WERI-Rb-1 (cell line): ENCODE measurements at places on chromosomes 1 and 21.

DNA sequence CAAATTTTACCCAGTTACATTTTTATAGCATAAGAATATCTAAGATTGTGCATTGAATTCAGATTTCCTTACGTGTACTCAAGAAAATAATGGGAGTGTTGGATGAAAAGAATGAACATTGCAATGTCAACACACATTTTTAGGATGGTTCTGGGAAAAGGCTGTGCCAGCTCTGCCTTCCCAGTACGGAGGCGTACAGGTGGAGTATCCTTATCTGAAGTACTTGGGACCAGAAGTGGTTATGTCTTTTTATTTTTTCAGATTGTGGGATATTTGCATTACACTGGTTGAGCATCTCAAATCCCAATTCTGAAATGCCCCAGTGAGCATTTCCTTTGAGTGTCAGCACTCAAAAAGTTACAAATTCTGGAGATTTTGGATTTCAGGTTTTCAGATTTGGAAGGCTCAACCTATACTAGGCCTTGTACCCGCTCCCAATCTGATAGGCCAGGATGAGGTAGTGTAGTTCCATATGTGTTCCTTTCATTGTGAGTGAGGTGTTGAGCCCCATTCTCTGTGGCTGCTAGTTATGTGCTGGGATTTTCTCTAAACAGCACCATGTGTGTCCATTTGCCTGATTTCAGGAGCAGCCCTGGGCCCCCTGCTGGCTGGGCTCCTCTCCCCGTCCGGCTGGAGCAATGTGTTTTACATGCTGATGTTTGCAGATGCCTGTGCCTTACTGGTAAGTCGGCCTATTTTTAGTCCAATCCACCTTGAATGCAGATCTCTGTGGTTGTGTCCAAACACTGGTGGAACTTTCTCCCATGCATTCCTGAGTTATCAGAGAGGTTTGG is 60.8 kb downstream of the SLC37A1 start:
- DNase-seq, result peak; percentile 32

DNA sequence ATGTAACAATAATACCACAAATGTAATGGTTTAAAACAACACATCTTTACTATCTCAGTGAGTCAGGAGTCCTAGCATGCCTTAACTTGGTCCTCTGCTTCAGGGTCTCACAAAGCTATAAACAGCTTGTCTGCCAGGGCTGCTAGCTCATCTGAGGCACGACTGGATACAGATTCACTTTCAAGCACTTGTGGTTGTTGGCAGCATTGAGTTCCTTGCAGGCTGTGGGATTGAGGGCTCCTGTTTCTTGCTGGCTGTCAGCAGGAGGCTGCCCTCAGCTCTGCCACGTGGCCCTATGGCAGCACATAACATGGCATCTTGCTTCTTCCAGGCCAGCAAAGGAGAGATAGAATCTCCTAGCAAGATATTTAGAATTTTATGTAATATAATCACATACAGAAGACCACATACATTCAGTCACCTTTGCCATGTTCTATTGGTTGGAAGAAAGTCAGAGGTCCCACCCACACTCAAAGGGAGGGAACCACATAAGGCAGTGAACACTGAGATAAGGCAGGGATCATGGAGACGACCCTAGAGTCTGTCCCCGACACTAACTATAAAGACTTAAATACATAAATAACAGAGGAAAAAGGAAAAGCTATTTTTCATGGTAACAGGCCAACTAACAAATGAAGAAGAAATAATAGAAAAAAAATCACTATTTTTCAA is 18.9 kb upstream of the IPP start:
- no peak for DNase-seq

GRCh38 chr1:101388904-101389546 is 152.2 kb downstream of the S1PR1 start:
- DNase-seq, result no peak

GRCh38 chr1:210001751-210002150 is 63.7 kb downstream of the SYT14 start:
- DNase-seq, result no peak

GRCh38 chr1:30422251-30422650 is 301.1 kb downstream of the MATN1 start:
- DNase-seq, result no peak

DNA sequence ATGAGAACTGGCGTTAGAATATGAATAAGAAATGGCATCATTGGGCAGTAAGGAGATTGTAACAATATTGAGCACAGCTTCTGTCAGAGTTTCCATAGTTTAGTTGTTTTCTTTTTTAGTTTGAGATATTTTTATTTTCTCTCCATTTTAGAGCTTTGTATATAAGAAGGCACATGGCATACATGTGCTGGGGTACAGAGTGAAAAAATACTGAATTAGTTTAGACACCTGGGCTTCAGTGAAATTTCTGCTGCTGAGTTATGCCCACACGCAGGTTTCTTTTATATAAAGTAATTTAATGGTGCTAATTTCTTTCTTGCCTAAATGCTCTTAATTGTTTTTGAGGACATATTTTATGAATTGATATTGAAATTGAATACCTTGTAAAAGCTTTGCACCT is 53.6 kb upstream of the RWDD3 start:
- DNase-seq, result no peak

DNA sequence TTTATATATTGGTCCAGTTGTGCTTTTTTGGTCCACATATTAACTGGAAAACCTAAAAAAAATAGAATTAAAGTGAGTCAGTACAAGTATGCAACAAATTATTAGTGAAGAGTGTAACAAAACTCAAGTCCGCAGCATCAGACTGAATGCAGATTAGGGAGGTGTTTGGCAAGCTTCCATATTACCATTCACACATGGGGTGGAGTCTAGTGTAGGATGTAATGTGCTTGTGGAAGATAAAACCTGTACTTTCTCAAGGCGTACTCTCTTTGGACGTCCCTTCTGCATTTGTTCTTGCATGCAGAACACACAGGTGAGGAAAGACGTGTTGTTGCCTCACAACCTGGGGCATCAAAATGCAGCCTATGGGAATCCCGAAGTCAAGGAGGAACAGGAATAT is 668.7 kb downstream of the MRPL39 start:
- DNase-seq, result no peak

DNA sequence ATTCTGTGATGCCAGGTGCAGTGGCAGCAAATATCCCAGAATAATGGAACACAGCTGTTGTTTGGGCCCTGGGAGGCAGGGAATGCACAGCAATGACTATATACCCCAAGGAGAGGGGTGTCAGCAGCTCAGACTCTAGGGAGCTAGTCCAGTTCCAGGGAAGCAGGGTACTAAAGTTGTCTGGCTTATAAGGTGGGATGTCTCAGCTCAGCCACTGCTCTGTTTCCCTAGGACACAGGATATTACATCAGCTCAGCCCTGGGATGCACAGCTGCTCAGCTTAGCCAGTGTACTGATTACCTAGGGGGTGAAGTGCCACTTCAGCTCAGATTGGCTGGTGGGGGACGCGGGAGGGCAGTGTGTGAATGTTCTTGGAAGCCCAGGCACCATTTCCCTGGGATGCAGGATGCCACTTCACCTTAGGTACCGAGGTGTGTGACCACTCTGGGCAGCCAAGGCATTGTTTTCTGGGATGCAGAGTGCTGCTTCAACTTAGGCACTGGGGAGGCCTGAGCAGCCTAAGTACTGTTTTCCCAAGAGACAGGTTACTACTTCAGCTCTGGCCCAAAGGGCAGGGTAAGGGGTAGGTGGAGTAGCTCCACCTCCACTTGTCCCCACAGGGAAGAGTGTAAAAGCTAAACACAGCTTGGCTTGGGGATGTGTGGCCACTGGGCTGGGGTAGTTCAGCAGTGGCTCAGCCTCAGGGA is 59.4 kb downstream of the DIPK1A start:
- DNase-seq, result no peak

GRCh38 chr1:212450331-212450881 is 17.7 kb downstream of the NENF start:
- peak; percentile 80 for DNase-seq

GRCh38 chr1:27004471-27005165 is 8.0 kb downstream of the TENT5B start:
- peak; percentile 75 for DNase-seq

DNA sequence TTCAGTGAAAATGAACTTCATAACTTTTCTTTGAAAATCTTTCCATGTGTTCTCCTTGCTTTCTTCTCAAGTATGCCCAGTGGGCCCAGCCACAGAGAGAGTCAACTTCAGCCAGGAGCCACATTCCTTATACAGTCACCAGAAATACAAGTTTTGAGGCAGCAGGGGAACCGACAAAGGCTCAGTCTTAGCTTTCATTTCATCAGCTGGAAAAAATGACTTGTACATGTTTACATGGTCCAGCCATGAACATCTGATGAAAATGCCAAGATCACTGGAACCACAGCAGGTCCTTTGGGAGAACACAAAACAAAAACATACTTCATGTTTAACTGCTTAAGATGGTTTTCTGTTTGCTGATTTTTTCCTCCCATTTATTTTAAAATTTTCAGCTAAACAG is 72.5 kb downstream of the SYDE2 start:
- no peak for DNase-seq

GRCh38 chr1:185014941-185015340 is 30.4 kb upstream of the RNF2 start:
- no peak for DNase-seq

GRCh38 chr1:166165661-166166328 is 1.0 kb downstream of the FAM78B start:
- peak; percentile 14 for DNase-seq

- no peak for DNase-seq
These were observed 226.4 kb upstream of the C8B start for GRCh38 chr1:57192222-57192621.

DNA sequence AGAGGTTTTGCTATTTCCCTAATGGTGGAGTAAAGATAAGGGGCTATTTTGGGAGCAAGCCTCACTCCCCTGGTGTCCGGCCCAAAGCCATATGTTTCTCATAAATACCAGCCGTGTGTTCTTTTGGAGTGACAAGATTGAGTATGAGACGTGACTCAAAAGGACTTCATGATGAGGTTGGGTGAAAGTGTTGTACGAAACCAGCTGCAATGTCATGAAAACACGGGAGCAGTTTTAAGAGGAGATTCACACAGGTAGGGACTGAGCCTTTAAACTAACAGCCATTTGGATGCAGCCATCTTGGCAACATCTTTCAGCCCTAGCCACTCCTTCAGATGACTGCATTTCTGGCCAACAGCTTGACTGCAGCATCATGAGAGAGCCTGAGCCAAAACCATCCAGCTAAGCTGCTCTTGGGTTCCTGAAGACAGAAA is 532.3 kb upstream of the USP24 start:
- DNase-seq, result no peak

GRCh38 chr1:91245435-91245834 is 159.2 kb downstream of the HFM1 start:
- DNase-seq, result no peak

- DNase-seq, result no peak
These were observed 235.4 kb downstream of the PBX1 start for GRCh38 chr1:164794356-164794755.

DNA sequence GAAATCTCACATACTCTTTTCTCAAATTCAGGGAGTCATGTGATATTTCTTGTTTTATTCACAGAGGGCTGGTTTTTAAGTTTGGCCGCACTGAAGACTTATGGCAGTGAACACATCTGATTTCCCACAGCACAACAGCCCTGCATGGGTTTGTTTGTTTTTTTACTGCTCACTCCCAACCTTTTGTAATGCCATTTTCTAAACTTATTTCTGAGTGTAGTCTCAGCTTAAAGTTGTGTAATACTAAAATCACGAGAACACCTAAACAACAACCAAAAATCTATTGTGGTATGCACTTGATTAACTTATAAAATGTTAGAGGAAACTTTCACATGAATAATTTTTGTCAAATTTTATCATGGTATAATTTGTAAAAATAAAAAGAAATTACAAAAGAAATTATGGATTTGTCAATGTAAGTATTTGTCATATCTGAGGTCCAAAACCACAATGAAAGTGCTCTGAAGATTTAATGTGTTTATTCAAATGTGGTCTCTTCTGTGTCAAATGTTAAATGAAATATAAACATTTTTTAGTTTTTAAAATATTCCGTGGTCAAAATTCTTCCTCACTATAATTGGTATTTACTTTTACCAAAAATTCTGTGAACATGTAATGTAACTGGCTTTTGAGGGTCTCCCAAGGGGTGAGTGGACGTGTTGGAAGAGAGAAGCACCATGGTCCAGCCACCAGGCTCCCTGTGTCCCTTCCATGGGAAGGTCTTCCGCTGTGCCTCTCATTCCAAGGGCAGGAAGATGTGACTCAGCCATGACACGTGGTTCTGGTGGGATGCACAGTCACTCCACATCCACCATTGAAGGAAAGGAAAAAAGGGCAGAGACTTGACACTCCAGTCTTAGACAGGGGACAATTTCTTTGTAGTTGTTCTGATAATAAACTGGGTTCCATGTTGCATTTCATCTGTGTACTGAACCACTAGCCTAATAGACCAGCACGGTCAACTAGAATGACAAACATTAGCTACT is 22.8 kb downstream of the TMEM50A start:
- no peak for DNase-seq

- no peak for DNase-seq
These were observed 67.5 kb upstream of the ANGPTL1 start for GRCh38 chr1:178938101-178938958.
